ENCODE measurements at places on chromosomes 12 and 14. TPM values are rescaled to one million over a fixed set of nuclear protein-coding genes. Genes with fewer than 3 reads are reported as not detected.

RFLNA gene
- not detected for polyA plus RNA-seq

TSPAN19 gene
- not detected for polyA plus RNA-seq

CLEC14A gene
- 0.25 TPM for polyA plus RNA-seq

EGLN3 gene
- polyA plus RNA-seq: 0.04 TPM

GYS2 gene
- not detected for polyA plus RNA-seq

DPPA3 gene
- polyA plus RNA-seq: not detected
